SJSA1 (cell line): ENCODE measurements at places on chromosomes 6 and 20.

GRCh38 chr6:138107752-138108592, 753 bp upstream of the PERP start:
- DNase-seq, result no peak

DNA sequence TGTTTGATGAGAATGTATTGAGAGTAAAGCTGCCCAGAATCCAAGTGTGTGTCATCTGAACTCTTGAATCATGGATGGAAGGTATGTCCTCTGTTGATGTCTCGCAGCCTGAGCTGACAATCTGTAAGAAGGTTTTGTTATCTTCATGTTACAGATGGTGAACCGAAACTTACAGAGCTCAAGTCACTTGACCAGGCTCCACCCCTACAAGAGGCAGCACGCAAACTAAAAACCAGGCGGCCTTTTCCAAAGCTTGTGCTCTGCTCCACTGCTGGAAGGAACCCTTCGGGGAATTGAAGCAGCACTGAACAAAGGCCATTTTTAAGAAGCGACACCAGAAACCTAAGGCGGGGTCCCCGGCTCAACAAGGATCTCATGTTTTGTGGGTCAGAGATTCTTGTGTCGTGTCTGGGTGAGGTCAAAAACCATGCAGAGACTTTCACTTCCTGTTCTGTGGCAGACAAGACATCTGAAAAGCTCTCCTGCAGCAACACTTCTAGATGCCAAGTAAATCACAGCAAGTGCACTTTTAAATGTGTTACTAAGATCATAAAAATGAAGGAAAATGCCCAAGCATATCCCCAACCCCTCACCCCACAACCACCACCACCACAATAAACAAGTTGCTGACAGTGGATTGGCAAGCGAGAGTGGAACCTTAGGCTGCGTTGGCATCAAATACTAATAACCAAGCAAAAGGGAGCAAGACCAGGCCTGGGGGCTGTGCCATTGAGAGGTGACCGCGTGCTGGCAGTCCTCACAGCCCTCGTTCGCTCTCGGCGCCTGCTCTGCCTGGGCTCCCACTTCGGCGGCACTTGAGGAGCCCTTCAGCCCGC, 27.3 kb downstream of the NQO2 start:
- DNase-seq, result no peak

DNA sequence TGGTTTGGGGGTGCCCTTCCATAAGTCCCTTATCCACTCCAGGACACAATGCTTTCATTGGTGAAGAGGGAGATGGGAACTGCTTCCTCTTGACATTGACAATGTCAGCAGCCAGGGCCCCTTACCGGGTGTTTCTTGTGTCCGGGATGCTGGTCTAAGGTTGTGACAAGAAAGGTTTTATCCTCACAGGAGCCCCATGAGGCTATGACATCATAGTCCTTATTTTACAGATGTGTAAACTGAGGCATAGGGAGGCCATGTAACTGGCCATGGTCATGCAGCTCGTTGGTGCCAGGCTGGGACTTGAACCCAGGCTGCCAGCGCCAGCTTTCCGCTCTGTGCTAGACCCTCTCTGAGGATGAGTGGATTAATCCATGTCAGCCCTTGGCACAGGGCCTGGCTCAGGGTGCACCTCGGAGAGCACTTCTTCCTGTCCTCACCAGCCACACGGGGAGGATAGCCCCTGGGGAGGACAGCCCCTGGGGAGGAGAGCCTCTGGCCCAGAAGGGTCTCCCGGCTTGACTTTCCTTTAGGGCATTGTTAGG, 157.3 kb downstream of the SYCP2 start:
- DNase-seq, result no peak

DNA sequence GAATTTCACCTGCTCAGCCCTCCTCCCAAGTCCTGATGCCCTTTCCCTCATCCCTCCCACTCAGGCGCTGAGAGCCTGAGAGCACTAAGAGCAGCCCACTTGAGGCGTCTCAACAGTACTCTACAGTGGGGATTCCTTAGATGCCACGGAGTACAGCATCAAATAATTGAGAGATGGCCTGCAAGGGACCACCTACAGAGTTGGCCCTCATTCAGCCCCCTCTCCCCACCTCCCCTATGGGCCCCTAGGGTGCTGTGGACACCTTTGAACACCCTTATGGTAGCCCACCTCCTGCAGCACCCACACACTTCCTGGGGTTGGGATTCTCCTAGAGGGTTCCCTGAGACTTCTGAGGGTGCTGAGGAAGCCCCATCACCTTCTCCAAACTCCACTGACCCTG, 37.1 kb upstream of the SIRPG start:
- no peak for DNase-seq

- peak; percentile 67 for DNase-seq
Measured at GRCh38 chr6:134063966-134064445, 11.6 kb upstream of the SLC2A12 start.

DNA sequence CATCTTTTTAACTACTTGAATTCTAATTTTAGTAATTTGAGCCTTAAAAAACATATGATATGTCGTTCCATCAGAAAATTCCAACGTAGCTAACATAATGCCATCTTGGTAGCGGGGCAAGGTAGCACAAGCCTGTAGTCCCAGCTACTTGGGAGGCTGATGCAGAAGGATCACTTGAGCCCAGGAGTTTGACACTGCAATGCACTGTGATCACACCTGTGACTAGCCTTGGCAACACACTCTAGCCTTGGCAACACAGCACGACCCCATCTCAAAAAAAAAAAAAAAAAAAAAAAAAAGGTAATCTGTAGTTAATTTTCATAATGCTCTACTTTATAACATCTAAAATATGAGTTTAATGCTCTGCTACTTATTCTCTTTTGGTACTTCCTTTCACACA, 6.7 kb downstream of the BCLAF1 start:
- no peak for DNase-seq

GRCh38 chr20:24081077-24081476, 92.5 kb upstream of the GGTLC1 start:
- DNase-seq, result no peak

DNA sequence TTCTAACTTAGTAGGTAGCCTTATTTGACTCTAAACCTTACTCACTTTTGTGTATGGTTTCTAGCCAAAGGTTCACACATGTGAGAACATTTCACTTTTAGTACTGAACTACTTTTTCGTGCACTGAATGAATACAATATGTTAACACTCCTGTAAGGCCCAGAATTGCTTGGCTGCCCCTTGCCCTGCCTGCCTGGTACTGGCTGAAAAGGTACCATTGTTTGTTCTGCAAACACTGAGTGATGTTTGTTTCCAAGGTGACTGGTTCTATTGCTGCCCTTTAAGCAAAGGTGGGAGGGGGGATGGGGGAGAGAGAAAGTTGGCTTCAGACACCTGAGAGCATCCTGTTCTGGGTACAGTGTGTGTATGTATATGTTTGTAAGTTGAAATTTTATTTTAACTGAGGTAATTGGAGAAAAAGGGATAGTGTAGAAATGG, 31.2 kb downstream of the RREB1 start:
- no peak for DNase-seq

DNA sequence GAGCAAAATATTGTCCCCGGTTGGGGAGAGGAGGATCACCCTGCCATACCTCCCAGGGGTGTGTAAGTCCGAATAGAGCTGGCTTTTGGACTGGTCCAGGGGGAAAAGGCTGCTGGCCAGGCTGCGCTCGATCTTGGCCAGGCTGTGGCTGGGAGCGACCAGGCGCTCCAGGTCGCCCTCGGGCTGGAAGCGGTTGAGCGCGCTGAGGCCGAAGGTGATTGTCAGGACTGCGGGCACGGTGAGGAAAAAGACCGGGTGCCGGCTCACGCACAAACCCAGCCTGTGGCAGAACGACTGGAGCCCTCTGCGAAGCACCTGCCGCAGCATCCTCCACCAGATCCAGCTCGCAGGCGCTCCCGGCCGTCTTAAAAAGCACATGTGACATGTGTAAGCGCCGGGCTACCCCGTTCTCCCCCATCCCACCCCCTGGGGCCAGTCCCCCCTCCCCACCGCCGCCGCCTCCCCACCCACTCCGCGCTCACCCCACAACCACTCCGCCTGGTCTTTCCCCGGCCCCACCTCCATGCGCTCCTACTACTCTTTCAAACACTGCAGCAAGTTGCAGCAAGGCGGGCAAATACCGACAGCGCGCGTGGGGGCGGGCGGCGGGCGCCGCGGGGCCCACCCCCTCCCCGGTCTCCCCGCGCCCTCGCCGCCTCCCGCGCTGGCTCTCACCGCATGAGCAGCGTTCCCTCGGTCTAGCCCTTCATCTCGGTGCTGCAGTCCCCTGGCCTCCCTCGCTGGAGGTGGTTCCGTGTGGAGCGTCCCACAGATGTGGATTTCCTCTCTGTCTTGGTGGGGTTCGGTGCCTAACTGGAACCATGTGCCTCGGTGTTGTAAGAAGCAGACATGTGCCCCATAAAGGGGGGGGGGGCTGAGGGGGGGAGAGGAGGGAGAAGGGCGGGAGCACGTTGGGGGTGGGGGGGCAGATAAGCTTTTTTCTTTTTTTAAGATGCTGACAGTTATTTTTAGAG, 42.4 kb downstream of the PTCHD4 start:
- DNase-seq, result no peak

DNA sequence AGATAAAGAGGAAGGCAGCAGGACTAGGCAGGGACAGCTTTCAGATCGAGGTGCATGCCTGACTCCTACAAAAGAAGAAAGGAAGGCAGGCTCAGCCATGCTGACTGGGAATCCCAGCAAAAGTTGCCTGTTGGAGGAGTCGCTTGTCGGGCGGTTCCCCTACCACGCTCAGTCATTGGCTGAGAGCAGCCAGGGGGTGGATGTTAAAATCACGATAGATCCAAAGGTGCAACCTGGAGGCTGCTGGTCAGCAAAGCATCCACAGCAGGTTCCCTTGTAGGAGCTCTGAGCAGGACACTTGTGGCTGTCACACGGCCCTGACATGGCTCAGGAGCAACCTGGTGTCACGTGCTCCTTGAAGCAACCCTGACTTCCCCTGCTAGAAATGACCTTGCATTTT, 74.6 kb downstream of the ISM1 start:
- no peak for DNase-seq

GRCh38 chr20:23298155-23298554, 52.4 kb upstream of the NXT1 start:
- DNase-seq, result no peak

DNA sequence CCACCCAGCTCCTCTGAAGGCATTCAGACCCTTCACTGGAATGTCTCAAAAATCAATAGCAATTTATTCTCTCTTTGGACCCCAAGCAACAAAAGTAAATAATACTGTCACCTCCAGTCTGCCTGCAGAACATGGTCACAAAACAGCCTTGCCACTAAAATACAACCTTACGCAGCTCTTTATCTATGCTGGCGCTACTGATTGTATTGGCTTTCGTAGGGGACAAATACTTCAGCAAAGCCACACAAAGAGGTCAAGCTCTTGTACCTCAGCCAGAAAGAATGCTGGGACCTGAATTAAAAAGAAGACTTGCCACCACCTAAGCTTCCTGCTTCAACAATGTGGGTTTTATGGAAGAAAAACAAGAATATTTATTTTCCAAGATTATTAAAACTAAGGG, 57.2 kb downstream of the PRKN start:
- DNase-seq, result no peak
